ENCODE measurements at places on chromosomes 5 and 9.

- DNase-seq = no peak
Measured at GRCh38 chr9:109190151-109190550, 23.1 kb upstream of the FRRS1L start.

GRCh38 chr9:69086312-69086711 is 50.8 kb downstream of the FXN start:
- DNase-seq = no peak

DNA sequence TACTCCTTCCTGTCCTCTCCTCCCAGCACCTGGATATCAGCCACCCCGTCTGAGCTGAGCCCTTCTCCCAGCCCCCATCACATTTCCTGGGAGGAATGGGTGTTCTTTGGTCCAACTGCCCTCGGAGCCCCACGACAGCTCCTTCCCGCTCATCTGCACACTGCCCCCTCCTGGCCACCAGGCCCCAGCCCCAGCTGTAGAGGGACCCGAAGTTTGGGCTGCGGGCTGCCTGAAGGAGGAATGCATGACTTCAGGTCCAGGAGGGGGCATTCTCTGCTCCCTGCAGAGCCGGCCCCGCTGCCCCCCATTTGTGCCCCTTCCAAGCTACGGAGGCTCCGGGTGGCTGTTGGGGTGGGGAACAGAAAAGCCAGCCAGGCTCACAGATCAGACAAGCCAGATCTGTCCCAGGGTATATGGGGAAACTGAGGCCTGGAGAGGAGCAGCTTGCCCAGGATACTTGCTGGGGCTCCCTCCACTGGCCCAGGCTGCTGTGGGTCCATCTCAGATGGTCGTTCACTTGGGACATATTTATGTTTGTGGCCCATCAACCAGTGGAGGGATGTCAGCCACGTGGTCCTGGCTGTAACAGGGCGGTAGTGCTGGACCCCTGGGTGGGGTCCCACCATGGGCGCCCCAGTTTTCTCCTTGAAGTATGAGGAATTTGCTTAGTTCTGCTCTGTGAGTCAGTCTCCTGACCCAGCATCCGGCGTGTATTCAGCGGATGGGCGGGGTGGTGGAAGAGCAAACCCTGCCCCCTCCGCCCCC is 33.1 kb downstream of the DAB2IP start:
- peak; percentile 46 for DNase-seq

GRCh38 chr9:9499546-9499945 is 1113.3 kb downstream of the PTPRD start:
- no peak for DNase-seq

DNA sequence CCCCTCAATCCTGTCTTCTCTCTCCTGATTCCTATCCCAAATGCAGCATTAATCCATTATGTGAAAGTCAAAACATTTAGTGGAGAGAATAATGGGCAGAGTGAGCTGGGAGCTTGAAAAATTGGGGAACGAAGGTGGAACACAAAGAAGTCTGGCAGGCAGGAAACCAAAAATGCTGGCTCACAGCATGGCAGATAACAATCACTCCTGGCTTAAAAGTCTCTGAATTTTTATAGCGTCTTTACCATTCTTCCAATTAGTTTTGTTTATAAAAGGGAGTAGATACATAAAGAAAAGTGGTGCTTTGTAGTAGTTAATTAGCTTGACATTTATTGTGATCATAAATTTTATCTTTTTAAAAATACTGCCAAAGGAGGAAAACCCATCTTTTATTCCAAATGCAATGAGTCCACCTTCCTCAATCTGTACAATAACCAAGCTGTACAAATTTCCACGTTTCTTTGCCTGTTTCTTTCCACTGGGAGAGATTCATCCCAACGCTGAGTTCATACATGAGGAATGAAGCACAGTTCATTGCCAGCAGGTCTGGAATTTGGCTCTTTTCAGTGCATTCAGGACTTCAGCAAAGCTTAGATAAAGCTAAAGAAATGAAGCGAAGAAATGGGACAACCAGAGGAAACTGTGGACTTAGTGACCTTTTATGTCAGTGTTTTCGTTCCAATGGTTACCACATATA is 174.7 kb downstream of the HMHB1 start:
- DNase-seq = peak; percentile 21
